HCT116 (cell line): ENCODE measurements at places on chromosomes 16 and 17.

- no peak for DNase-seq
Measured at GRCh38 chr16:1497014-1497598, 3.9 kb downstream of the TELO2 start.

DNA sequence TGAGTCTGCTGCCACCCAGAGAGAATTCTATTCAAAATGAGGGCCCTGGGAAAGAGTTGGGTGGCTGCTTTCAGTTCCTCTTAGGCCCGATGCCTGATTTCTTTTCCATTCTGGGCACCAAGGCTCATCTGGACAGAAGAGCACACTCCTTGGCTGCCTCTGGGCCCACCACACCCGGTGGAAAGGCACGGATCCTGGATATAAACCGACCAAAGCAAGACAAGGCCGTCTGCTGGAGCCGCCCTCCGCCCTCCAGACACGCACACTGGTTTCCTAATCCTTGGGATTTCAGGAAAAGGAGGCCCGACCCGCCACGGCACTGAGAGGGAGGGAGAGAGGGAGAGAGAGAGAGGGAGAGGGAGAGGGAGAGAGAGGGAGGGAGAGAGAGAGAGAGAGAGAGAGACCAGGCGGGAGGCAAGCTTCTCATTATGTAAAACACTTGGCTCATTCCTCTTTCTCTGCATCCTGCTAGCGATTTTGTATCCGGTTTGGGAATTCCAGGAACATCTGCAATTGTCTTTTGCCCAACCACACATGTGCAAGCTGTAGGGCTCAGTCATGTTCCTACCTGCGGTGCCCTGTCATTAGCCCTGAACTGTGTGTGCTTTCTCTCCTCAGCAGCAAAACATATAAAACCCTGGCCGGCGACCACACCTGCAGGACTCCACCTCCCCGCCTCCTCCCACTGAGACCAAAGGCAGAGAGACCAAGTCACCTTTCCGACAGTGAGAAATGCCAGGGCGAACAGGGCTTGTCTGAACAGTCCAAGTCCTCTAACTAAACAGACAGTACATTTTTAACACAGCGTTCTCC, 347.2 kb downstream of the SOX9 start:
- DNase-seq, result no peak

- DNase-seq, result peak; percentile 63
Measured at GRCh38 chr17:63035271-63035670, 69.2 kb downstream of the TANC2 start.

DNA sequence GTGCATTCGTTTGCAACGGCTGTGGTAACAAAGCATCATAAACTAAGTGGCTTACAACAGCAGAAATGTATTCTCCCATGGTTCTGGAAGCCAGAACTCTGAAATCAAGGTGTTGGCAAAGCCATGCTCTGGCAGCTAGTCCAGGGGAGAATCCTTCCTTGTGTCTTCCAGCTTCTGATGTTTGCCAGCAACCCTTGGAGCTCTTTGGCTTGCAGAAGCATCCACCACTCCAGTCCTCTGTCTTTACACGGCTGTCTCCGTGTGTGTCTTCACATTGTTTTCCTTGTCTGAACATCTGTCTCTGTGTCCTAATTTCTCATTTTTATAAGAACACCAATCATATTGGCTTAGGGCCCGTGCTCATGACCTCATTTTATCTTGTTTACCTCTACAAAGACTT, 265.3 kb upstream of the HSBP1 start:
- DNase-seq, result no peak

- DNase-seq, result no peak
Measured at GRCh38 chr17:17164676-17165075, 41.5 kb downstream of the PLD6 start.

GRCh38 chr16:77705351-77705750, 17.0 kb upstream of the NUDT7 start:
- DNase-seq, result no peak

- no peak for DNase-seq
Measured at GRCh38 chr16:88781140-88782077, 3.6 kb downstream of the PIEZO1 start.

DNA sequence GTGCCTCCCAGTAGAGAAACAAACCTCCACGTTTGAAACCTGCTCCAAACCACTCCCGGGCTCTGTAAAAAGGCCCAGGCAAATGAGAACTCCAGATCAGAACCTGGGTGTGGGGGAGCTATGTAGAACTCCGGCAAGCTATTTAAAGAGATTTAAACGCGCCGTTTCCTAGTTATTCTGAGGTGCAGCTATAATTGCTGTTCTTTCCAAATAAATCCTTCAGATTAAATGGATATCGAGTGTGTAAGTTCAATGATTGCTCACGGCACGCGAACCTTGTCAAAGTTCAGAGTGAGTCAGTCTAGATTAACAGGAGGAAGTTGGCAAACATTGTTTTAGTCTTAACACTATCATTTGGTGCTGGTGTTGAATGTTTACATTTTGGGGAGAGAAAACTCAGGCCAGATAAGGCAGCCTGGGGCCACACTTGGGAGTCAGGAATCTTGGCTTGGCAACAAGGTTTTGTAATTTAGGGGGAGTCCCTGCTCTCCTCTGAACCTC, 92.9 kb upstream of the SALL1 start:
- DNase-seq, result no peak

DNA sequence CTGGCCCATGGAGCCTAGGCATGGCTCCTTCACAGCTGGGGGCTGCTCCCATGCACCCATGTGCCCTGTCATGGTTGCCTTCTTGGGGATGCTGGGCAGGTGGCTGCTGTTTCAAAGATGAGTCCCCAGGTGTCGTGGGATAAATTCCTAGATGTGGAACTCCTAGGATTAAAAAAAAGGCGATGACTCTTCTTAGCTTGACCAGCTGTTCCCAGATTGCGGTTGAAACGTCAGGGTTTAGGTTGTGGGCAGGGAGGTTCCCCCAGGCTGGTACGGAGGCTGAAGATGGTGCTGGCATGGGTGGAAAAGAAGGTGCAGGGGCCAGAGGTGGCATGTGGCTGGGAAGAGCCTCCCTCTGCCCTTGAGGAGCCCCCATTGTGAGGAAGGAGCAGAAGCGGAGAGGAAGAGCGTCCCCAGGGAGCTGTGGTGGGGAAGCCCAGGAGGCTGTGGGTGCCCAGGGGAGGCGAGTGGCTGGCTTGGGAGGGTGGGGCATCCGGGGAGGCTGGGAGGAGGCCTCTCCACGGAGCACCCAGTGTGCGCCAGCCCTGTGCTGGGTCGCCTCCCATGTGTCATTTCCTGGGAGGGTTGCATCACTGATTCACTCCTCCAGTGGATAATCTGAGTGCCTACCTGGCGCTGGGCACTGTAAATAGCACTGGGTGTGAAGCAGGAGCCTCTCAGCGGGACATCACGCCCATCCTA, 7.5 kb upstream of the KCNJ12 start:
- no peak for DNase-seq

DNA sequence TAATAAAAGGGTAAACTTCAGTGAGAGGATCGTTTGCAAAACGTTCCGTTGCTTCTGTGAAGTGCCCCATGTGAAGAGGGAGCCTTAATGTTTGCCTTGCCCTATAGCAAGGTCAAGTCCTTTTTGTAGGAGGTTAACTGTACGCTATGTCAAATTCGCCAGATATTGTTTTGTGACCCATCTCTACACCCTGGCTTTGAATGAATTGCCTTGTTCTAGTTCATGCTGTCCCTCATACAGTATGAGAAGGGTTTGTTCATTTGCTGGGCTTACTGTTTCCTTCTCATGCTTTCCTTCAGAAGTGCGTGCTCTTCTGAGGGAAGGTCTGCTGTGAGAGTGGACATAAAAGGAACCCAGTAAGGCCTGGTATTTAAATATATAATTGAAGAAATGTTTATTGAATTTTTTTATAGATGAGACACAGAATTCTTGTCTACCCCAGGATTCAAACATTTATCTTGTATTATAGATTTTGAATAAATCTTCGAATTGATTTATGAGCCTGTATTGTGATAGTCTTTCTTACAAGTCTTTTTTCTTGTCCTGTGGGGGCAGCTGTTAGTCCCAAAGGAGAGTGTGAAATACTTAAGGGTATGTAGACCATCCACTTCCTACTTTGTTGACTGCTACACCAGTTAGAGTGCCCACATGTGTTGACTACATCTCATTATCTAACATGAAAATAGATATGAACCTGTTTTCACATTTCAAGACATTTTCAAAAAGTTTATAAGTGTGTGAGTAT, 1.7 kb downstream of the MAP3K3 start:
- DNase-seq, result no peak

GRCh38 chr16:24748242-24748641, 18.8 kb downstream of the TNRC6A start:
- DNase-seq, result no peak

DNA sequence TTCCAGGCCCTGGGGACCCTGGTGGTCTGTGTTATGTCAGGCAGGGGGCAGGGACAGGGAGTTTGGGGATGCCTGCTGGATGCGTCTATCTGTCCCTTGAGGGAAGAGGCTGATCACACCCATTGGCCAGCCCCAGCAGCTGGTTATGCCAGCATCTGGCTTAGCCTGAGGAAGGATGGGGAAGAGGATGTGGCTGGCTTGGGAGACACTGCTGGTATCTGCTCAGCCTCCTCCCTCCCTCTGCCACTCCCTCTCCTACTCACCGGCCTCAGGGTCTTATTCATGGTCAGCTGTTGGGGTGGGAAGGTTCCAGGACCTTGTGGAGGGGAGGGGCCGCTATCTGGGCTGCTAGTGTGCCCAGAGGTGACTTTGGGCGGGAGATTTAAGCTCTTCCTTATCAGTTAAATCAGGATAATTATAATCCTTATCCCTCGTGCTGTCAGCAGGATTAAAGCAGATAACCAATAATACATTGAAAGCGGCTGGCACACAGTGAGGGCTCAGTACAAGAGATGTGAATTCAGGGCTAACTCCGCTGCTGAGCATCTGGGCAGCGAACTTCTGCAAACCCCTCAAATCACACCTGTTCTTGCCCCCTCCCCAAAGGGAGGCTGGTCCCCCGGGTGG, 36.0 kb upstream of the MLKL start:
- no peak for DNase-seq
